ENCODE measurements at places on chromosomes 7 and 10.

DNA sequence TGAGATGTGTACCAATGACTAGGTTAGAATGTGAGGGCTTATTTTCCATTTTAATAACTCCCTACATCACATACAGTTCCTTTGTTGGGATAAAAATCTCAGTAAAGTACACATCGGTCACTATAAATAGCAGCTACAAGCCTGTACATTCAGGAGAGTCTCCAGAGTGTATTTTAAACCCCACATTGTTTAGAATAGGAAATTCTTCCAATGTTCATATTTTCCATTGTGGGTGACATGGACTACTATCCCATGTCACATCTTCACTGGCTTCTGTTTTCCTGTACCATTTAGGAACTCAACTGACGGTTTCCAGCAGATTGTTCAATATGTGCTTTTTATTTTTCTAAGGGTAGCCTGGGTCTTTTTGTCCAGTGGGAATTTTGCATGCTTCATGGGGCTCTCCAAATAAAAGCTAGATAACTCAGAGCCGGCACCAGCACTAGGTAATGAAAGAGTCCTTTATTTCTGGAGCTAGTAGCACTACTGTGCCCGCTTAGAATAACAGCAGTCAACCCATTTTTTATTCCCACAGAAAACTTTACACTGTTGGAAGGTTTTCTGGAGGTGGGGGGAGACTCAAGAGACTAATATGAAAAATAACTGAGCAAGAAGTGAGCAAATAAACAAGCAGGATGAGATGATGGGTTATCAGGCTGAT, 100.5 kb downstream of the CALD1 start:
- no peak for DNase-seq

GRCh38 chr7:134660961-134661376, 14.3 kb downstream of the BPGM start:
- no peak for DNase-seq

- peak; percentile 12 for DNase-seq
Measured at GRCh38 chr7:88306590-88307048, at the start of gene STEAP4. Gene STEAP4 (minus strand): TSS chr7:88306894. CDS start chr7:88284269, 22,625 bp downstream.

DNA sequence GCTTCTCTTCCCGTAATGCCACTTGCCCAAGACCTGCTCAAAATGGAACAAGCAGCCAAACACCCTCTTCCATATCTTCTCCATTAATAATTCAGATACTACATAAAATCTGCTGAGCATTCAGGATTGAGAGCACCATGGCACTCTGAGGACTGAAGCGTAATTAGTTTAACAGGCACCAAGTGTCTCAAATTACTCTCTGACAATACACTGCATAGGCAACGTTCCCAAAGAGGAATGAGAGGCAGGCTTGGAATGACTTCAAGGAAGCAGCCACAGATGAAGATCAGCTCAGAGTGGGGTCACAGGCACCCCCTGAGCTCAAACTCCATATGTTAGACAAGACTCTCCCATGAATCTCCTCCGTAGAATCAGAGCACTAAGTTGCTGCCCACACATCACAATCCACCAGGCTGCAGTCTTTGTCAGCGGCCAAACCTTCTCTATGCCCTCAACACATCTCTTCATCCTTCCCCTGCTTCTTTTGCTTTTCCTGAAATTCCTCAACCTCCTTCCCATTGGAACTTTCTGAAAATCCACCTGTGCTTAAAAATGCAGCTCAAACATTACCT, 4.7 kb upstream of the ABLIM1 start:
- no peak for DNase-seq

GRCh38 chr7:157409149-157409752, 72.4 kb downstream of the DNAJB6 start:
- DNase-seq, result no peak

- DNase-seq, result no peak
Measured at GRCh38 chr7:37943905-37944736, 23.7 kb downstream of the EPDR1 start.

GRCh38 chr7:115516341-115516740, 514.2 kb downstream of the TFEC start:
- DNase-seq, result no peak

DNA sequence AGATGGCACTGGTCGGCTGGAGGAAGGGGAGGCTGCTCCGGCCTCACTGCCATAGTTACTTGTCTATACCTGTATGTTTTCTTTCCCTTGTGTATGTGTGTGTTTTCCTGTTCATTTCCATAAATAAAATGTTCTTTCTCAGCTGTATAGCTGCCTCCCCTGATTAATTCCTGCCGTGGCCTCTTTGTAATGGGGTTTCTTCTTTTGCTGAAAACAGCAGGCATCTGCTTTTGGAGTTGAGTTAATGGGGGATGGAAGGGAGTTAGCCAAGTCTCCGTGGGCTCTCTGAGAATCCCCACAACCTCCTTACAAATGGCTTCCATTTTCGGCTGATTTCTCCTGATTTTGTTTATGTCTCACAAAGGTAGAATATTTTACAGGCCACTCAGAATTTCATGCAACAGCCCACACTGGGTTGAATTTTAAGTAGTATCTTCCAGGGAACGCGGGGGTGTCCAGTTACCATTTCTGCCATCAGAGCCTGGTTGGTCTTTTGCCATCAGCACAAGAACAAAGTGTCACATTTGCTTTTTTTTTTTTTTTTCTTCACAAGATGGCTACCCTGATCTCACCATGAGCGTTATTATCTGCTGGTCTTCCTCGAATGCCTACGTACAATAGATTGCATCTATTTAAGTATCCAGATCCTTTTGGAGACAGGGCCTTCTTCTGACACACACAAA, 88.1 kb upstream of the NRP1 start:
- DNase-seq, result no peak

- no peak for DNase-seq
Measured at GRCh38 chr10:63525021-63525420, 3.8 kb downstream of the REEP3 start.

- DNase-seq, result no peak
Measured at GRCh38 chr10:62464308-62464707, 90.1 kb downstream of the ZNF365 start.

- DNase-seq, result no peak
Measured at GRCh38 chr10:120396228-120396627, 60.8 kb upstream of the PLPP4 start.

Data from activated CD4-positive, alpha-beta T cell treated with anti-CD3 and anti-CD28 coated beads, Interleukin-2, Interleukin-6, amounts not matched to agents 100 ng/mL and 50 ng/mL, durations not matched to agents 16 hours and 8 hours (primary cell).